Iris pigment epithelial cell (primary cell): ENCODE measurements at places on chromosomes 6 and 20.

- DNase-seq = no peak
Observed at GRCh38 chr6:44473393-44474189, 86.1 kb downstream of the CDC5L start.

DNA sequence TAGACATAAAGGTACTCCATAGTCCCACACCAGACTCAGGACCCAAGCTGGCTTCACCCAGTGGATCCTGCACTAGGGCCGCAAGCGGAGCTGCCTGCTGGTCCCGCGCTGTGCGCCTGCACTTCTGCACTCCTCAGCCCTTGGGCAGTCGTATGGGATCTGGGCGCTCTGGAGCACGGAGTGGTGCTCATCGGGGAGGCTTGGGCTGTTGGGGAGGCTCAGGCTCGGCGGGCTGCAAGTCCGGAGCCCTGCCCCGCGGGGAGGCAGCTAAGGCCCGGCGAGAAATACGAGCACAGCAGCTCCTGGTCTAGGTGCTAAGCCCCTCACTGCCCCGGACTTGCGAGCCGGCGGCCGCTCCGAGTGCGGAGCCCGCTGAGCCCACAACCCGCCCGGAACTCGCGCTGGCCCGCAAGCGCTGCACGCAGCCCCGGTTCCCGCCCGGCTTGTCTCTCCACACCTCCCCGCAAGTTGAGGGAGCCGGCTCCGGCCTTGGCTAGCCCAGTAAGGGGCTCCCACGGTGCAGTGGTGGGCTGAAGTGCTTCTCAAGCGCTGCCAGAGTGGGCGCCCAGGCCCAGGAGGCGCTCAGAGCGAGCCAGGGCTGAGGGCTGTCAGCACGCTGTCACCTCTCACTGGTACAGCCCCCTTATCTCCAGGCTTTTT lies 33.4 kb upstream of the GCNT2 start:
- no peak for DNase-seq

DNA sequence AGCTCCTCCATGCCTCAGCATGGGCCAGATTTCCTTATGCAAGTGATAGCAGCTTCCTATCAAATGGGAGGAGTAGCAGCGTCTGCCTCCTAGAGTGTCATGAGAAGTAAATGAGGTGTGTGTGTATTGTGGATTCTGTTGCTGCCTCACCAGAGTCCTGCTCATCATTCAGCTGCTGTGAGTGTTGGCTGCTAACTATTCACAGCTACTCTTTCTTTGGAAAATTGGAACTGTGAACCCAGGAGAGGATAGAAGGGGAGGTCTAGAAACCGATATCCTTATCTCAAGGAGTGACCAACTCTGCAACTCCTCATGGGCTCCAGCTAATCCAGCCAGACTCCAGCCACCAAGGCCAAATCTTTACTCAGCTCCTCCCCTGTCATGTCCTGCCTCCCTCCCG lies 63.3 kb downstream of the TOX2 start:
- peak; percentile 44 for DNase-seq

DNA sequence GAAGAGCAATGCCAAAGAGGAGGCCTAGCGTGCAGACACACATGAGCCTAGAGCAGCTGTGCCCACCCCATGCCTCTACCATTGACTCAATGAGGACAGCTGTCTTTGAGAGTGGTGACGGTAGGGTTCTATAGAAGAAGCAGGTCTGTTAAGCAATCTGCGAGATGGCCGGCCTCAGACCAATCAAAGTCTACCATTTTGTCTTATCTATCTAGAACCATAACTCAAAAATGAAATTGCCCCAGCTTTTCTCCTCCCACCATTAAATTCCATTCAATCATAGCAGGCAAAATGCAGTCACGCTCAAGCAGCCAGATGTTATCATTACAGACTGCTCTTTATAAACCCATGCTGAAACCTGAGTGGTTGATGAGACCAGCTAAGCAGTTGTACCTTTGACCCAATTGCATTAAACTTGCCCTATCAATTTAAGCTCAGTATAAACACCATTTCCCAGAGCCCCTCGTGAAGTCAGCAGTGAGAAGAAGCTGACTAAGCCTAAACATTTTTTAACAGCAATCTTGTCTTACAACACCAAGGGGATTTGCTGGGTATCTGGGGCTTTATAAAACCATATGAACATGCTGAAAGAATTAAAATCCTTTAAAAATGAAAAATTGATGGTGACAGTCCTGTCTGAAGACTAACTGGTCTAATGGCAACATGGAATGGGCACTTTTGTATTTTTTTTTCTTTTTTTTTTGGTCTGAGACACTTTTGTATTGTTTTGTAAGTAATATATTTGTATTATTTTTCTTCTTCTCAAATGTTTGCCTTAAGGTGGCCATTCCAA lies 57.5 kb downstream of the FOXC1 start:
- peak; percentile 91 for DNase-seq

- DNase-seq = peak; percentile 22
Observed at GRCh38 chr6:62283796-62284411, 2.1 kb downstream of the KHDRBS2 start.

DNA sequence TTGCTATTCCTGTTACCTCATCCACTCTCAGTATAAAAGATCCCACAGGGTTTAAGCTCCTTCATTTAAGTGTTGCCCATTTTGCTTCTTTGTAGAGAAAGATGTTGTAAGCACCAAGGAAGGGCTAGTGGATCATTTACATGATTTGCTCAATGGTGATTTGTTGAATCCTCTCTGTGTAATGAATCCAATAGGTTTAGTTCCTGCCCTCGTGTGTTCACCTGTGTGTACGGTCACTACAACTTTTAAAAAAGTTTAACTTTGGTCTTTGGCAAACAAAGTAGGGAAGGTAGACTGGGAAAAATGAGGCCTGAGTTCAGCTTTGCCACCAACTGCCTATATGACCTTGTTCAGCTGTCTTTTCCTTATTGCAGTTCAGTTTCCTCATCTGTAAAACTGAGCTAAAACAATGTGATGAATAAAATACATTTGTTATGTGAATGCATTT lies 51.5 kb downstream of the DHX35 start:
- DNase-seq = peak; percentile 15

DNA sequence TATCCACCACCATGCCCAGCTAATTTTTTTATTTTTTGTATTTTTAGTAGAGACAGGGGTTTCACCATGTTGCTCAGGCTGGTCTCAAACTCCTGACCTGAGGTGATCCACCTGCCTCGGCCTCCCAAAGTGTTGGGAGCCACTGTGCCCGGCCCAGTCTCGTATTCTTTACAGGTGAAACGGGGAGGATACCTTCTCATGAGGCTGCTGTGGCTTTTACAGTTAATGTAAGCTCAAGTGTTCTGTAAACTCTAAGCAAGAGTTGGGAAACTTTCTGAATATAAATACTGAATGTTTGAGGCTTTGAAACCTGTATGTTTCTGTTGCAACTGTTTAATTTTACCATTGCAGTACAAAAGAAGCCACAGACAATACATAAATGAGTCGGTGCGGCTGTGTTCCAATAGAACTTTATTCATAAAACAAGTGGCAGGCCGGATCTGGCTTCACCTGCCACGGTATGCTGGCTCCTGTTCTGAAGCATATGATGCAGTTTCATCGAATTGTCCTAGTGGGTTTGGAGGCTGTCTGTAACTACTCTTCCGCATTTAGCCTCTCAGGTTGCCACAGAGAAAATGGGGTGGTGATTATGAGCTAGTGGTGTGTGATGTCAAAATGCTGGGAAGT lies 192.5 kb upstream of the ZFP64 start:
- no peak for DNase-seq

DNA sequence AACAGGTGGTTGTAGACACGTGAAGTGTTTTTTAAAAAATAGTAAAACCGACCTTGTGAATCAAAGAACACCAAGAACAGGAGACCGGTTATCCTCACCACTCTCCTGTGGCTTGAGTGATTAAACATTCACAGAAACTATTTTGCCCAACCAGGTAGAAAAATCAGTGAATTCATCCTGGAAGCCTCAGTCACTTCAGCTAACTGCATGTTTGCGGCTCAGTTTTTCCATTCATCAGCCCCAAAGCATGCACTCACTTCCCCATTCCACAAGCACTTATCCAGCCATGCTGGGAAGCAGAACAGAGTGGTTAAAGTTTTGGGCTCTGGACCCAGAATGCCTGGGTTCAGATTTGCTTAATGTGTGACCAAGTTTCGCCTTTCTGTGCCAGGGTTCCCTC lies 2.4 kb downstream of the LRRN4 start:
- DNase-seq = peak; percentile 77

DNA sequence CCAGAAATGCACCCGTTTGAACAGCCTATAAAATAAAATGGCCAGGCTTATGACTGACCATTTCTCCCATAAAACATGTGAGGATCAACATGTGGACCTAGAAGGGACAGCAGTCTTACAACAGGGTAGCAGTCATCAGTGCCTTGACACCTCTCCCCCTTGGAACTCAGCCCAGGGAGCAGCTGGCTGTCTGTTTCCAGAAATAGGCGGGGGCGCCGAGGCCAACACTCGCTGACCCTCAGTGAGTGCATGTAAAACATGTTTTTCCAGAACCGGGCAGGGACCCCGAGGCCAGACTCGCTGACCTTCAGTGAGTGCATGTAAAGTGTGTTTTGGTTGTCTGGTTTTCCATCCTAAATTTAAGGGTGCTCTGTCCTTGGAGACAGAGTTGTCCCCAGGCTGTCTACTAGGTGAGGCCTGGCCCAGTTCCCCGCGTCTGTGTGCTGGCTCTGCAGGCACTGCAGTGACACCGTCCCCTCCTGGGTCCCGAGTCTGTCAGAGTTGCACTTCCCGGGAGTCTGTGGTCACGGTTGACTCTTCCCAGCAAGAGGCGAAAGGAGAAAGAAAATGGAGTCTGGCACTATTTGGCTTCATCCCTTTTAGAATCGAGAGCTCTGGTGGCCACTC lies 19.8 kb upstream of the ADRM1 start:
- DNase-seq = no peak
